ENCODE measurements at places on chromosomes 4 and X.

DNA sequence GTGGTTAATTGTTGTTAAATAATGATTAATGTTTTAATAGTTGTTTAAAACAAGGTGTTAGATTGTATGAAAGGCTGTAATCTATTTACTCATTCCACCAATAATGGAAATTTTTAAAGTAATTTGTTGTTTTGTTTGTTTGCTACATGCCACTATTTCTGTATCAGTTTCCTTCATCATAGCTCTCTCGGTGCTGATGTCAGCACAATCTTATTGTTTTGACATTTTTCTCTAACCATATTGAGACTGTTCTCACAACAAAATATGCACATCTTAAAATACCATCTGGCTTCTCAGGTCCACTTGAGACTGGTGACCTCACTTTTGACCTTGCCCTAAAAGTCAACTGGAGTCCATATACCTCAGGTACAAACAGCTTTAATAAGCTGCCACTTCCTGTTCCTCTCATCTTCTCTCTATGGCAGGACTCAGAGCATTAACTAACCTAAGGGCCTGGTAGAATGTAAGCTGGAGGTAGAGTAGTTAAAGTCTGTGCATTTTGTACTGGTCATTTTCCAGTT, 1.0 kb upstream of the GUCY1B1 start:
- no peak for DNase-seq

DNA sequence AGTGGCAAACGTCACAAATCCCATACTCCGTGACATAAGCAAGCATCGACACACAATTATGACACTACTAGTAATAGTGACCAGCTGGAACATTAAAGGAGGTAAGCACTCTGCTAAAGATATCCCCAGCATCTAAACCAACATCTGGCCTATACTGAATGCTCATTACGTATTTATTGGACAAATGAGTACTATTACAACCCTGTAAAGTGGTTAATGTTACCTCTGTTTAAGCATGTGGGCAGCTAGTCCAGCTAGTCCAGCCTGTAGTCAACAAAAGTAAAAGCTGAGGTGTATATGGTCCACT, 419 bp upstream of the RPGR start:
- no peak for DNase-seq

GRCh38 chr4:84496331-84496705, 2.8 kb downstream of the NKX6-1 start:
- DNase-seq: no peak

DNA sequence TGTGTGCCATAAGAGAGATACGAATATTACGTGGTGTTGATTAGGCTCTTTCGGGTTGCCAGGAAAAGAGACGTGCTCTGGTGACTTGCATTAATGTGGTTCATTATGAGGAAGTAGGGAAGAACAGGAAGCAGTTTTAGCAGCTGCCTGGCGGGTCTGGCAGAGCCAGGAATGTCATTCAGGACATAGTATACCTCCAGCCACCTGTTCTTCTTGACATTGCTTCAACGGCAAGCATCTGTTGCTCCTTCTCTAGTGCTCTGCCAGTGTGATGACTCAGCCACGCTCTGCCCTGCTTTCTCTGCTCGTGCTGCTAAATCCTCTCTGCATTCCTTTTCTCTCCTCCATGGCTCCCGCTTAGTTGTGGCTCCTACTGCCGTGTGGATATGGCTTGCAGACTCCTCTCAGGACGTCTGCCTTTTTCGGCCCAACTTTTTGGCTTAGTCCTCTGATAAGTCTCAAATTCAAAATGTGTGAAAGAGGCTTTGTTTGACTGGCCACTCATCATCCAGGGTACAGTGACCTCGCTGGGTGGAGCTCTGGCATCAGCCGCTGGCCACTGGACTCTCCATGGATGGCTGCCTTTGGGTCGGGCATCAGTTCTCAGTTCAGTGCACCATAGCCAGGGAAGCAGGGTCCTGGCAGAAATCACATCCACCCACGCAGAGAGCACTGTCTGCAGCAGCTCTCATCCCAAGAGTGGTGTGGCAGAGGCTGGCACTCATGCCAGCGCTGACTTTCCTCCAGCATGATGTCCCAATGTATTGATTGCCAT, 89.3 kb upstream of the KLF3 start:
- no peak for DNase-seq

GRCh38 chrX:105837232-105837631, 14.9 kb downstream of the NRK start:
- DNase-seq: peak; percentile 80

- DNase-seq: no peak
These were observed 727.9 kb downstream of the CCSER1 start for GRCh38 chr4:90855111-90855510.

Data from HT1080 (cell line).